ENCODE measurements at places on chromosomes 3 and 15.
A peak's percentile ranks its signal among the peaks of the same experiment; 100 is the strongest.

- DNase-seq, result no peak
These were observed 204.1 kb downstream of the STXBP5L start for GRCh38 chr3:121111914-121112612.

GRCh38 chr3:23979569-23979968, 34.5 kb downstream of the NR1D2 start:
- no peak for DNase-seq

DNA sequence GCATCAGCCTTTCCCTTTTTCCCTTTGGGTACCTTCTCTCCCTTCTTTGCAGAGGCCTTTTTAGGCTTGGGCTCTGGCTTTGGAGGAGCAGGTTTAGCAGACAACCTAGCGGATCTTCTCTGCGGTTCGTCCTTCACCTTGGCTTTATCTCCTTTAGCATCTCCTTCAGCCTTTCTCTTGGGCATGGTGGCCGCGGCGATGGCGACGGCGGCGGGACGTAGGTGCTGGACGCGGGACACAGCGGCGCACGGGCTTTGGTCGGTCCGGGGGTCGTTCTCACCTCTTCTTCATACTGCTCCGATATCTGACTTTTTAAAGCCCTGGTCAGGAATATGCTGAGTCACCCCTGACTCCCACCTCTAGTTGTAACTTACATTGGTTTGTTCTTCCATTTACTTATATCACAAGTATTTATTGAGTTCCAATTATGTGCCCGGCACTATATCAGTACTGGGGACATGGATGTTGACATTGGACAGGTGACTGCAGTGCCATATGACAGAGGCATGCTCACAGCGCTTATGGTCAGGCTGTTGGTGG, 43.1 kb upstream of the SH3BP5 start:
- no peak for DNase-seq

- DNase-seq, result no peak
These were observed 3.1 kb downstream of the STAG1 start for GRCh38 chr3:136749091-136749490.

DNA sequence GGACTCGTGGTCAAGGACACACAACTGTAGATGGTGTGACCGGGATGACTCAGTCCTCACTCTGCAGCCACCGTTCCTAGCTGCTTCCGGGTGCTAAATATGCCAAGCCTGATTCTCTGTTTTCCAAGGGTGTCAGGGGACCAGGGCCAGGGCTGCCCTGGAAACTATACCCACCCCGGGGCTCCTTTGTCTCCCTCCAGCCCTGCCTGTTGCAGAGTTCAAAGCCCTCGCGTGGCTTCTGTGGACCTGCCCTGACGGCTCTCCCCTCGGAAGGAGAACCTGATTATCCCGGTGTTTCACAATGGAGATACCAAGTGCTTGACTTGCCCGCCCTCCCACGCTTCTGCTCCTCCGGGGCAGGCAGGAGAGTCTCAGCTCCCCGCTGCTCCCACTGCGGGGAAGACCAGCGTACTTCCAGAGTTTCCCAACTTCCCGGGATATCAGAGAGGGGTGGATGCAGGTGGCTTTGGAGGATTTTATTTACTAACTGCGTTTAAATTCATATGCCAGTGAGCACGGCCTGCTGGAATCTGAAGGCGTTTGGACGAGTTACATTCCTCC, 125.0 kb downstream of the ASB7 start:
- no peak for DNase-seq

- no peak for DNase-seq
These were observed 34.9 kb upstream of the TTBK2 start for GRCh38 chr15:42955518-42955917.

- DNase-seq, result peak; percentile 45
These were observed 2.8 kb downstream of the HEMK1 start for GRCh38 chr3:50572158-50572557.

DNA sequence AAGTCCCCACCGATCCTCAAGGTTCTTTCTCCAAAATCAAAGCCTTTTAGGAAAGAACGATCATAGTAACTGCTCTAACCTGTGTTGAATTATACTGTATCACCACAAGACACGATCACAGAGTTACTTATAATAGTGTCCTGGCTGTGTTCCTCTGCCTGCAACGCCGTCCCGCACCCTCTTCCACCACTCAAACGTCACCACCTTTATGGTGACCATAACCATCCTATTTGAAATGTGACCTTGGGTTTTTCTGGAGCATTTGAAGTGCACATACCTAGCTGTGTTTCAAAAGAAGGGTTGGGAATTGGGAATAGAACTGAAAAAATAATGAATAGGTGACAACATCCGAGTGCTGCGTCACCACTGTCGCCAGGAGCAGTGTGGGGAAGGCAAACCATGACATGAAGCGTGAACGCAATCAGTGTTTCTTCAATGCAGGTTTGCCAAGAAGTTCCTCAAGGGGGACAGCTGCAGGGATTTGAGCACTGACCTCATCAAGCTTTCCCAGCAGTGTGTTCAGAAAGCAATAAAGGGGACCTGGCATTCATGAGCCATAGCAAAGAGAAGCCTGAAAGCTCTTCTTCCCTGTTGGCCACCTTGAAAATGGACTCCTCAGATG, 769 bp upstream of the SELENOS start:
- no peak for DNase-seq

DNA sequence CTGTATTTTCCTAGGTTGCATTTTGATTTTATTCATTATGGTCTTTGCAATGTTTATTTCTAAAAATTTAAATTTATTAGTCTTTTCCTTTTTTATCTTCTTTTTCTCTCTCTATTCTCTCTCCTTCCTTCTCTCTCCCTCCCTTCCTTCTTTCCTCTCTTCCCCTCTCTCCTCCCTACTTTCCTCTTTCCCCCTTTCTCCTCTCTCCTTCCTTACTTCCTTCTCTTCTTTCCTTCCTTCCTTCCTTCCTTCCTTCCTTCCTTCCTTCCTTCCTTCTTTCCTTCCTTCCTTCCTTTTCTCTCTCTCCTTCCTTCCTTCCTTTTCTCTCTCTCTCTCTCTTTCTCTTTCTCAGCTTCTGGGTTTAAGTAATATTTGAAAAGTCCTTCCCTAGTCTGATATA, 72.8 kb upstream of the RASGRF1 start:
- DNase-seq, result no peak

DNA sequence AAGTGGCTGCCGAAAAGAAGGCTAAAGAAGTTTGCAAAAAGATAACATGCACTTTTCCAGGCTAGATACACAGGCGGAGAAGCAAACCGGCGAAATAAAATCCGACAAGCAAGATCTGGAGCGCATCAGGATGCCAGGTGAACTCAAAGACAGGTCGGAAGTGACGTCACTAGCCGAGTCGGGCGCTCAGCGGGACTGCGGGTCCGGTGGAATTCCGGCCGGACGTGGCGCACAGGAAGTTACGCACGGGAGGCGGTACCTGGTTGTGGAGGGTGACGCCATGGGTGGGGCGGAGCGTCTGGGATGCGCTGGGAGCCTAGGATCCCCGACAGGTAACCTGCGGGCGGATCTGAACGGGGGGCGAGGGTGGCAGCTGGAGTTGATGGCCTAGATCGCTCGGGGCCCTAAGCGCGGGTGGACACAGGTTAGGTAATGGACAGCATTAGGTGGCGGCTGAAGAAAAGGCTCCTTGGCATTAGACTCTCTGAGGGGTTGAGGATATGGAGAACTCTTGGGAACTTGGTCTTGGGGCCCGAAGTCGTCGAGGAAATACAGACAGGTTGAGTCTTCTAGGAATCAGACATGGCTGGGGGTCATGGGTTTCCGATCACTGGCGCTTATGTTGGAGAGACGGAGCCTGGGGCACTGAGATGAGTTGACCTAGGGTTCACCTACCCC, 29.0 kb upstream of the EHHADH start:
- peak; percentile 93 for DNase-seq

- DNase-seq, result no peak
These were observed 11.3 kb downstream of the TBC1D2B start for GRCh38 chr15:78065973-78066946.

DNA sequence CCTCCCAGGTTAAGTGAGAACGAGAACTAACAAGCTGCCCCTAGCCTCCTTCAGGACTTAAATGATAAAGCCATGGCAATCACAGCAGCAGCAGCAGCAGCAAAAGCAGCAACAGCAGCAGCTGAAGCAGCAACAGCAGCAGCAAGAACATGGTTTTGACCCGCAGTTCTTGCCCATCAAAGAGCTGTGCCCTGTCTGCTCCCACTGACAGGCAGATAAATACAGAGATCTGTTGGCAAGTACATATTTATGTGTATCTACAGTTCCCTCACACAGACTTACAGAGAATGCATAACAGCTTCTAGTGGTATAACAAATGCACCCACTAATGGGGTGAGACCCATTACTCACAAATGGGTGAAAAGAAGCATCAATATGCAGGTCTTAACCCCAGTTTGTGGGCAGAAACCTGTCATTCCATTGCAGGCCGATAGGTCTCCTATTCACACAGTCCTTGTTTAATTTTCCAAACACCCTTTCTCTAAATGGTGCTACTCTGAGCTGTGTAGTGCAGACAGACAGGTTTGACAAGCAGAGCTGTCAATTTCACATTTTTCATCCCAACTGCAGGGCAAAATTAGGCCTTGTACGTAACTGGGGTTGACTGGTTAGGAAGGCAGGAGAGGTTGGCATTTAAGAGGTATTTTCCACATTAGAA, 316.3 kb downstream of the TIGIT start:
- no peak for DNase-seq

DNA sequence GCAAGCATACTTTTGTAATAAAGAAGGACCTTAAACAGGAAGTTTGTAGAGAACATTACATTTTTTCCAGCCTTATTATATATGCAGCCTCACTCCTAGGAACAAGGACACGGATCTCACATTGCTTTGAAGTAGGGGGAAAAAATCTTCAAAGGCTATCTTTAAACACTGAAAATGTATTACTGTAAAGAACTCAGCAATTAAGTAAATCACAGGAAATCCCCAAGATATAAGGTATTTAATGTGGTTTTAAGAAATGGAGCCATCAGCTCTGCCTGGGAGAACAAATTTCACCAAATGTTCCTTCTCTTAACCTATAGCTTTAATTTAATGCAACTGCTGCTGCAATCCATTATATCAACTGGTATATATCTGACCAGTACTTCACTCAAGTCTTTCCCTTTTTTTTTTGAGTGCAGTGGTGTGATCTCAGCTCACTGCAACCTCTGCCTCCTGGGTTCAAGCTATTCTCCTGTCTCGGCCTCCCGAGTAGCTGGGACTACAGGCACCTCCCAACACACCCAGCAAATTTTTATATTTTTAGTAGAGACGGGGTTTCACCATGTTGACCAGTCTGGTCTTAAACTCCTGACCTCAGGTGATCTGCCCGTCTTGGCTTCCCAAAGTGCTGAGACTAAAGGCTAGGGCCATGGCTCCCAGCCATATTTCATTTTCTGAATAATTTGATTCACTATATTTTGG, 2.8 kb downstream of the BTLA start:
- DNase-seq, result no peak

- DNase-seq, result no peak
These were observed 135.6 kb downstream of the TPRA1 start for GRCh38 chr3:127454968-127455367.

GRCh38 chr3:12353796-12354525, 65.1 kb downstream of the PPARG start:
- peak; percentile 61 for DNase-seq

DNA sequence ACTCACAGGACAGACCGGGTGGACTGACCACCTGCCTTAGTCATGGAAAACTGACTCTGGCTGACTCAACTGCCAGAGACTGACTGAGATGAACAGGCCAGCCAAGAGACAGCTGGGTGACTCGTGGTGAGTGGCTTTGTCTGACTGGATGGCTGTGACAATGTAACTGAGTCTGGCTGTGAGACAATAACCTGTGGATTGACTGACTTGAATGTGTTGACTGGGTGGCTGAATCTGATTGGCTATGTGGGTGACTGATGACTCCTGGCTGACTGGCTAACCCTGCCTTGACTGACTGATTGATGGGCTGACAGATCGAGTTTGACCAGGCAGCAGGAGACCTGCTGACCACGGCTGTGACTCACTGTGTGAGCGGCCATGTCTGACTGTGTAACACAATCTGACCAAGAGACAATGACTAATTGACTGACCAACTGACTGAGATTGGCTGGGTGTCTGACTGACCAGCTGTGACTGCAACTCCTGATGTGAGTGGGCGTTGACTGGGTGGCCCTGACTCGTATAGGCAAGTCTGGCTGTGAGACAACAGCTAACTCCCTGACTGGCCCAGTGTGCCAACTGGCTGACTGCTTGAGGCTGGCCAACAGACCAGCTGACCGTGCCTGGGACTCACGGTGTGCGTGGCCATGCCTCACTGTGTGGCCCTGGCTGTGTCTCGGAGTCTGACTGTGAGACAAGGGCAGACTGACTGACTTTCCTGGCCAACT, 509.1 kb downstream of the SHQ1 start:
- DNase-seq, result no peak

DNA sequence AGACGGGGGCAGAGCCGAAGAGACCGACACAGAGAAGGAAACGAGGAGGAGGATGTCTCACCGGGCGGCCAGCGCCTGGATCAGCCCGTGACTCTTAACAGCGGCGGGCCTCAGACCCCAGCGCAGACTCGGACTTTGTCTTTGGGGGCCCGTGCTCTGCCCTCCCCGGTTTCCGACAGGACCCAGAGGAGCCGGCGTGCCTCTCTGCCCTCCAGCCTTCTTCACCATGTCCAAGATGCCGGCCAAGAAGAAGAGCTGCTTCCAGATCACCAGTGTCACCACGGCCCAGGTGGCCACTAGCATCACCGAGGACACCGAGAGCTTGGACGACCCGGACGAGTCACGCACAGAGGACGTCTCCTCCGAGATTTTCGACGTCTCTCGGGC, 1.0 kb downstream of the TSC22D2 start:
- no peak for DNase-seq

DNA sequence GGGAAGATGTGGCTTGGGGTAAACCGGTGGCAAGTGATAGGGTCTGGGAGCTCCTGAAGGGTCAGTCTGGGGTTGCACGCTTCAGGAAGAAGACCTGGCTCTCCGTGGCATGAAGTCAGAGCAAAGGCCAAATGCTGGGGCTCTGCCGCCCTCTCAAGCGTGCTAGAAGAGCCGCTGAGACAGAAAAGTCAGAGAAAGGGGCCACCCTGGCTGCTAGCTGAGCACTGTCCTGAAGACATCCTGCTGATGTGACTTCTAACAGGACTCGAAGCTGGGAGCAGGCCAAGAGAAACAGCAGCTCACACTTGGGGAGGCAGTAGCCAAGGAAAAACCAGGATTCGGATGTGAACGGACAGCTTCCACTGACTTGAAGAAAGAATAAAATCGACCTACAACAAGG, 270.4 kb downstream of the OCA2 start:
- no peak for DNase-seq

DNA sequence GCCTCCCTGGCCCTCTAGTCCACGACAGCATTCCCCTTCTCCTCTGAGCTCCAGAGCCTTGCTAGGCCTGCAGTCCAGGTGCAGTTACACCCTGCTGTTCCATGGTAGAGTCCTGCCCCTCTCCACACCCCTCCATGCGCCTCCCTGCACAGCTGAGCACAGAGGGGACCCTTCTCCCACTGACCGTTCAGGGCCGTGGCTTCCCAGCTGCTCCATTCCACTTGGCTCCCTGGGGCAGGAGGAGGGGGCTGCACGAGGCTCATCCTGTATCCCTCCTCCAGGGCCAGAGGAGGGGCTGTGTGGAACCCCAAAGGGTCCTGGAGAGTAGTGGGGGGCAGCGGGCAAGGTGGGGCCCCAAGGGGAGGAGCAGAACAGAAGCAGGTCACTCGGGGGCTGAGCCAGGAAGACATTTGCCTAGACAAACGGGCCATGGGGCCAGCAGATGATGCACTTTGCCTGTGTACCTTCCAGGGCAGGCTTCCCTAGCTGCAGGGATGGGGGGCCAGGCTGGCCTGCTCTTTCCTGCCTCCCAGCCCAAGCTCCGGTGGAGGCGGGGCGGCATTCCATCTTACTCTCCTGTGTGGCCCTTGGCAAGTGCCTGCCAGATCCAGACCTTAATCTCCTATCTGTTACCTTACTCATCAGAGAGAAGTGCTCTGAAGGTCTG, 20.7 kb upstream of the GOLGA6C start:
- DNase-seq, result no peak
